ENCODE measurements at places on chromosomes 7 and 10.

- DNase-seq = no peak
Observed at GRCh38 chr7:128914566-128915151, 4.2 kb upstream of the KCP start.

DNA sequence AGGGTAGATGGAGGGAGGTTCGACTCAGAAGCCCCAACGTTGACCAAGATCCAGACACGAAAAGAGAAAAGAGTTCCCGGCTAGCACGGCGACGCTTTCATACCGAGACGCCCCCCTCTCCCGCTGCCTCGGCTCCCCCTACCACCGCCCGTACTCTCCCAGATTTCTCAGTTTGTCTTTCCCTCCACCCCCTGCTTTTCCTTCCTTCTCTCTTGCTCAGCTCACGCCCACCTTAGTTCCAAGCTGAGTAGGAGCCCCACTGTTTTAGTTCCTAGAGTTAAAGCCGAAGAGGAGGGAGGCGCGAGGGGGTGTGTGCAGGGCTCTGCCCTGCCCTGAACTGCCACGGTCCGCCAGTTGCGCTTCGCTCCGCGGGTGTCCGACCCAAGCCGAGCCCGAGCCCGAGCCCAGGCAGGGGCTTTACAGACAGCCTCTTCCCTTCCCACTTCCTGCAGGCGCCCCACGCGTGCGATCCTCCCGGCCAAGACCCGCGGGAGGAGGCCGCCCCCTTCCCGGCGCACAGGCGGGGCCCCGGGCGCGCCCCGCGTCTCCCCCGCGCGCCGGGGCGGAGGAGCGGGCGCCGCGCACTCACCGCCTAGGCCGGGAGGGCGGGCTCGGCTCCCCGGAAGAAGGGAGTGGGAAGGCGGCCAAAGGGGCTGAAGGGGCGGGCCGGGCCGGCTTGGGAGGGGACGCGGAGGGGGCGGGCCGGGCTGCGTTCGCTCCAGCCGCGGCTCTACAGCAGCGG, at the start of gene EPHB6:
Gene EPHB6 (plus strand): TSS at position 705 of the 742 bp plus-strand sequence. CDS start 8,152 bp downstream, outside the sequence.
- DNase-seq = no peak

DNA sequence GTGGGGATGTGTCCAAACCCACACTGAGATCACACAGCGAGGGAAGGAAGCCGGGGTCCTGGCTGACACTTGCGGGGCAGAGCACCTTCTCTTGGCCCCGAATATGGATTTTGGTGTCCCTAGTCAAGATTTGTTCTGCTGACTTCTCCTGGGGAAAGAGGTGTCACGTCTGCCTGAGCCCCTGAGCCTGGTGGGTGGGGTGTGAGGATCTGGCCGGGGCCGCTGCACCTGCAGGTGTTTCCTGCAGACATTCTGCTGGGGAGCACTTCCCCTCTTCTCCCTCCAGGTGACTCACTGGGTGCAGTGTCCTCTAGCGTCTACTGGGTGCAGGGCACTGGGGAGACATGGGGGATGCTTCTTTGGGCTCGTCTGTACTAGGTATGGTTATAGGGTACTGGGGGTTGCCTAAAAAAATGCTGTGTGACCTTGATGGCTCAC, 99.2 kb downstream of the GRK5 start:
- DNase-seq = peak; percentile 32

GRCh38 chr10:21694631-21695030, 160.6 kb downstream of the MLLT10 start:
- no peak for DNase-seq

- DNase-seq = no peak
Observed at GRCh38 chr7:90611115-90611514, 15.0 kb downstream of the CDK14 start.

GRCh38 chr10:86905429-86905828, 52.0 kb downstream of the MMRN2 start:
- DNase-seq = no peak

GRCh38 chr10:132302421-132303310, 5.1 kb downstream of the STK32C start:
- no peak for DNase-seq

DNA sequence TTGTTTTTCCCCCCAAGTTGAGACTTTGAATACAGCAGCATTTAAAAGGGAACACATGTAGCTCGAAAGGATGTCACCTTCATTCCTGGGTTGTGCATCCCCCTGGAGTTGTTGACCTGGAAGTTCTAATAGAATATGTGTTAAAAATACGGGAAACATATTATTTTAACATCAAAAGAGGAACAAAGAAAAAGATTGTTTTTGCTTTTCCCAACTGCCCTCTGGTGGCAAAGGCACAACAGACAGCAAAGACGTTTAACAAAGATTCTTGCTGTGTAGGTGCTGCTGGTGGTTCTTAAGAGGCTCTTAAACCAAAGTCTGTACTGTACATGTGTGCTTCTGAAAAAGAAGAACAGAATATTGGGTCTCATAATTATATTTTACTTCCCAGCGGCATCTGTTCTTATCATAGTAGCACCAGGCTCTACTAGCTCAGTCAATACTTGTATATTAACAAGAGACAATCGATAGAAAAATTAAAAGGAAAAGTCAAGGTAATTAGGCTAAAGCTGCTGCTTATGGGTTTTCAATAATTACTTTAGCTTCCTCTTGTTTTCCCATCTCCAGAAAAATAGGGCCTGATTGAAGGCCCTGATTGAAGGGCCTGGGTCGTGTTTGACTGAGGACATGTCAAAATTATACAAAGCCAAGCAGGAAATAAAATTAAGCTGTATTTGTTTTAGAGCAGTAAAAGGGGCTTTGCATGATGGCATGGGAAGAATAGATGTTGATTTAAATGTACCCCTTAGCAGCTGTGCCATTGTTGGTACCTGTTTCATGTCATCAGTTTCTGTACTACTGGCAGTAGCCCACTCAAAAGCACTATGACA, 384.2 kb upstream of the LRGUK start:
- no peak for DNase-seq

DNA sequence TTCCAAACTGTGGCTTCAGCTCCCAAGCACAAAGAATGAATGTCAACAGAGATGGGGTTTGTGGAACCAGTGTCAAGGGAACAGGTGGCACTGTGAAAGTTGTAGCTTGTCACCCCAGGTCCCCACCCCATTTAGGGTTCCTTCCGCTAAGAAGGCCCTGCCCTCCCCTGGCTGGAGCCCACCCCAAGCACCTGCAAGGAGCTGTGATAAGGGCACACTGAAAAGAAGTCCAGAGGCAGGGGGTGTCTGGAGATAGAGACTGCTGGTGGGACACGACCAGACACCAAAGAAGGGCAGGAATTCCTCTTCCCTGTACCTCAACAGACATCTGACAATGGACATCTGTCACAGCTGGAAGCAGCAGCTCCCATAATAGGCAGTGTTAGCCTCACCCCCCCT, 4.5 kb downstream of the GRID1 start:
- DNase-seq = no peak

- DNase-seq = no peak
Observed at GRCh38 chr10:132550366-132551092, 12.9 kb downstream of the INPP5A start.

- DNase-seq = no peak
Observed at GRCh38 chr7:106552645-106553445, 108.1 kb downstream of the CCDC71L start.

GRCh38 chr7:80604436-80604835, 34.0 kb upstream of the CD36 start:
- DNase-seq = no peak

- DNase-seq = no peak
Observed at GRCh38 chr10:3426190-3426845, 253.7 kb upstream of the PITRM1 start.

GRCh38 chr10:22742678-22743077, 28.3 kb upstream of the PIP4K2A start:
- no peak for DNase-seq

DNA sequence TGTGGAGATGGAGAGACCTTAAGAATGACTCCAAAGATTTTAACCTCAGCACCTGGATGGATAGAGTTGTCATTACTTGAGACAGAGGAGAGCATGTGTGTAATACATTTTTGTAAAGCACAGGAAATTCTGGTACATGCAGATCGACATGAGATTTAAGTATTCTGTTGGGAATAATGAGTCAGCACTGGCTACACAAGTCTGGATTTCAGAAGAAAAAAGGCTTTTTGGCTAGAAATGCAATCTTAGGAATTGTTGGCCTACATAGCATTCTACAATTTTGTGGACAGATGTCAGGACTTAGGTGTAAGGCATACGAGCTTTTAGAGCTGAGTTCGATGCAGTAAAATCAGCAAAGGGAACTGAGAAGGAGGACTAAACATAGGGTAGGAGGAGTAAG, 24.1 kb upstream of the ANKRD30A start:
- no peak for DNase-seq

DNA sequence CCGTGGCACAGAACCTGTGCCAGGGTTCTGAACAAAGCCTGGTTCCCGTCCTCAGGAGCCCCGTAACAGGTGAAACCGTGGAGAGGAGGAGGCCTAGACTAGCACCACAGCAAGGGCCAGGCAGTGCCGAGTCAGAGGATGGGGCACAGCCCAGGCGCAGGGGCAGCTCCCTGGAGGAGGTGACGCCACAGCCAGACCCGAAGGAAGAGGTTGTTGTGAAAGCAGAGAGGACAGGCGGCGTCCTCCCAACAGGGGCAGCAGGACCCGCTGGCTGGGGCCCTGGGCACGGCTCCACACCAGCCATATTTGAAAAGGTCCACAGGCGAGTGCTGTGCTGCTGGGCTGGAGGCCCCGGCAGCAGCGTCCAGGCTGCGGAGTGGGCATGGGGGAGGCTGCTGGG, 25.7 kb downstream of the DAGLB start:
- no peak for DNase-seq

DNA sequence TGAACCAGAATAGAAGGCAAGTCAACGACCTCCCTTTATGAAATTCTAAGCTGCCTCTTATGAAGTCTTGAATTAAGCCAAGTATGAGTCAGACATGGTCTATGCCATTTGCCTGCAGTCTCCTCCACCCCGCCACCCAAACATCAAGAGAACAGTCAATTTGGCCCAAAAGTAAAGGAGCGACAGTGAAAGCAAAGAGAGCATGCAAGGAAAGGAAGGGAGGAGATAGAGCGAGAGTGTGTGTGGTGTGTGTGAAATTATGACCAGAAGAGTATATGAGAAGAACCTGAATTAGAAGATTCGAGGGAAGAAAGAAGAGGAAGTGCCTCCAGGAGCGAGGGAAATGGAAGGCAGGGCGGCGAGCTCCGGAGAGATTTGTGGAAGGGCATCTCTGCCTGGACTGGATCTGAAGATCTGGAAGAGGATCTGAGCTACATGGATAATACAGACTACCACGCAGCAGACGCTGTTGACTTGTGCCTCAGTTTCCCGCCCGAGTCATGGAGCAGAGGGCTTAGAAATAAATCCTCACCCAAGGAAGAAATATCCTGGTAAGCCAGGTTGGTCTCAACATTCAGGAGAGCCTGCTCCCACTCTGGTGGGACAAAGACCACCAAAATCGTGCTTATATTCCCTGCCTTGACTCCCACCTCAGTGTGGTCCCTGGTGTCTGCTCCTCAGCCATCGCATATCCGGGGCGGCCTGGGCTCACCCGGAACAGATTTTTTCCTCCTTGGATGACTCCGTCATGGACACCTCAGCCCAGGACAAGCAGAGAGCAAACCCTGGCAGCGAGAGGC, 459 bp downstream of the ZDHHC6 start:
- no peak for DNase-seq

GRCh38 chr7:127873715-127874636, 157.3 kb downstream of the LRRC4 start:
- DNase-seq = no peak

- no peak for DNase-seq
Observed at GRCh38 chr10:80515511-80515910, 22.2 kb upstream of the SH2D4B start.

DNA sequence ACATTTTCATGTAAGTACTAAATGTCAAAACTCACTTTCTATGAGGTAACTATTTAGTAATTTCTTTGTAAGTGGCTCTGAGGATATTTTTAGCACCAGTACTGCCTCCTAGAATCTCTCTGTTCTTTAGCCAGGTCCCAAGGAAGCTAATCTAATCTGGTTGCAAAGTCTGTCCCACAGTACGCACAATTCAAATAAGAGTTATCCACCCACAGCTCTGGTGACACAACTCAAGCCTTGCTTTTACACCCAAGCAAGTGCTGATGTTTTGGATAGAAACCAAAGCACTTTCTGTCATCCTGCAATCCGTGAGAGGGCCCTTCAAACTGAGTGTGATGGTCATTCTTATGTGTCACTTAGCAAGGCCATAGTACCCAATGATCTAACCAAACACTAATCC, 14.5 kb downstream of the GIMAP5 start:
- no peak for DNase-seq

- no peak for DNase-seq
Observed at GRCh38 chr7:107684947-107685463, 24.4 kb downstream of the SLC26A4 start.

DNA sequence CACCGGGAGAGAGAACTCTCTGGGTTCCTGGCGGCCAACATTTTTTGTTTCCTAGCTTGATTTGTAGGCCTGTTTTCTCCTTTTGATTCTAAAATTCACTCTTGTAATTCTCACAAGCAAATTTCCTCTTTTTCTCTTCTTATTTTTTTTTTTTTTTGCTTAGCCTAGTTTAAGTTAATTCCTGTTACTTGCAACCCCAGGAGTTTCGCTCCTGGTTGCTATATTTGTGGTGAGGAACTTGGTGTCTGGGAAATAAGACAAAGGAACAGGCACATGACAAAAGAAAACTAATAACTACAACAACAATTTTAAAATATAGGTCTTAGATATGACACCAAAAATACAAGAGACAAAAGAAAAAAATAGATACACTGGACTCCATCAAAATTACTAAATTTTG, 6.7 kb downstream of the AOAH start:
- no peak for DNase-seq

GRCh38 chr7:55087521-55087961, 68.7 kb downstream of the EGFR start:
- no peak for DNase-seq

All from NCI-H510A treated with DMSO at 0.1 percent for 48 hours (cell line).